ENCODE measurements at places on chromosomes 6 and 20.

GRCh38 chr6:90383196-90383822, 86.7 kb upstream of the BACH2 start:
- no peak for DNase-seq

GRCh38 chr6:25851961-25852360, 20.1 kb upstream of the SLC17A1 start:
- DNase-seq, result no peak

DNA sequence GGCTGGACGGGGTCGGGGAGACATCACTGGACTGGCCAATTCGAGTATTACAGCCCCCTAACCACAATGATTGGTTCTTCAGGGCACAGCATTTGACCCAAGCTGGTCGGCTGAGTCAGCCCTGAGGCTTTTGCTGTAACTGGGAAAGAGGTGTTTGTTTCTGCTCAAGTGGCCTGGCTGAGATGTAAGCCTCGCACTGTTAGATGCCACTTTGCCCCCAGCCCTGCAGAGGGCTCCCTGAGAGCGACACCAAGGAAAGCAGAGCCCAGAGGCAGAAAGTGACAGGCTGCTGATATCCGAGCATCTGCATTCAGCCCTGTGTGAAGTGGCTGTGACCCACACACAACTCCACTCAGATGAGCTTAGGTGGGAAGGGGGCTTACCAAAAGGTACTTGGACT, 19.4 kb downstream of the ERGIC3 start:
- DNase-seq, result no peak

GRCh38 chr6:155301867-155302266, 12.4 kb downstream of the TFB1M start:
- no peak for DNase-seq

DNA sequence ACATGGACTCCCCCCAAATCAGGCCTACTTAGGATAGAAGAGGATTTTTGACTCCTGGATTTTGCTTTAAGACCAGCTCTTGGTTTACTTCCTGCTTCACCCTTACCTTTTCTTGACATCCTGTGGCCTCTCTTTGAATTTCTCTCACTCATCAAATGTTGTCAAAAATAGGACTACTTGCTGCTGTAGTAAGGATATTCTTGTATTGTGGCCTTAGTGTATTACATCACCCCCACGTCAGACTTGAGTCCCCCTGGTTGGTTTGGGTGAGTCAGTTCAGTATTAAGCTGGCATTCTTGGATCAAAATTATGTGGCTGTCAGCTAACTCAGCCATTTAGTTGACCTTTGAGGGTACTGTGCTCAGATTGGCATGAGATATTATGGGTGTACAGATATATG, 1.1 kb downstream of the TPX2 start:
- no peak for DNase-seq

GRCh38 chr6:117477988-117478852, 4.3 kb upstream of the DCBLD1 start:
- no peak for DNase-seq

- no peak for DNase-seq
These were observed 179.6 kb downstream of the TTLL2 start for GRCh38 chr6:167504385-167504961.

DNA sequence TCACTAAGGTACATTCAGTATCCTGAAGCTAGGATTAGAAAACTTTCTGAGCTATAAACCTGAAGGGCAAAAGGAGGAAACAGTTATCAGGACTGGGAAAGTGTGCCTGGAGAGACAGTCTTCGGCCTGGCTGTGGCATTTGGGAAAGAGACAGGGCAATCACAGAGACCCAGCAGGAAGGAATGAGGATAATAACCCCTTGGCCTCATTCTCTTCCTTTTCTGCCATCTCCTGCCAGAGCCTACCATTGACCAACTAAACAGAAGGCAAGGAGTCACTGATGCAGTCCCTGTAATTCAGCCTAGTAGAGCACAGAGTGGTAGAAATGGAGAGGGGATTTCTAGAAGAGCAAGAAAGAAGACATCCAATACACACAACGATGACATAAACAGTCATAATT, 359.4 kb downstream of the HDGFL1 start:
- DNase-seq, result no peak

GRCh38 chr6:135071541-135071940, 16.9 kb upstream of the HBS1L start:
- no peak for DNase-seq
